ENCODE measurements at places on chromosomes 16 and 17.

DNA sequence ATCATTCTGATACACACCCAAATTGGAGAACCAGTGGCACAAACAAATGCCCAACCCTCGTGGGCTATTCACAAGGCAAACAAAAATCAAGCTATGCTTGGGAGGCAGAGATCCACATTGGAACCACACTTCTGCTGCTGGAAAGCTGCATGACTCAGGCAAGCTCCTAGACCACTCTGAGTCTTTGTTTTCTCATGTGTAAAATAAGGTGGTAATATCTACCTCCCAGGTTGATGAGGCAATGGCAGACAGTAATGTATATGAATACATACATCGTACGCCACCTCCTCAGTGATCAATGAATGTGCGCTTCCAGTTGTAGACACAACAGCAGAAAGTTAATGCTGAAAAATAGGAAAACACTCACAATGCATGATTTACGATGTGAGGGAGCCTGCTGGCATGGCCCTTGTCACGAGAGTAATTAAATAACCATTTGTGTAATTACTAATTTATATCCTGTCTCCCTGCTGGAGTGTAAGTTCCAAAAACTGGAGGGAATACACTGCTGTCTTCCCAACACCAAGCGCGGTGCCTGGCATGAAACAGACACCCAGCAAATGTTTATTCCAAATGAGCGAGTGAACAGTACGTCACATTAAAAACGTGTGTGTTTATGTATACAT, 69.9 kb upstream of the HSBP1 start:
- no peak for DNase-seq

DNA sequence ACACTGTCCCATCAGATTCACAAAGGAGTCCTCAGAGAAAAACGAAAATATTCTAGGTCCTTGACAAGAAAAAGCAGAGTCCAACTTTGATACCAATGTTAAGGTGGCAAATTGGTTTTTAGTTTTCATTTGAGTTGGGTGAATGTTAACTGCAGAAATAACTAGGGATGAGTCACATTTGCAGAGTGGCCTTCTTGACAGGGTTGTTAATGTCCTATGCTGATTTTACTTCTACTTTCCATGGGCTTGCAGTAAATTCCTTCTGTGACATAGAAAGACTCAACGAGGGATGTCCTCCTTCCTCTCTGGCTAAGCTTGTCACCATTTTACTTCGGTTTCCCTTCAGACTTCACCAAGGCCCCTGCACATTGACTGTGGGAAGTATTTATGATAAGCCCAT, 47.2 kb upstream of the ICAM2 start:
- no peak for DNase-seq

GRCh38 chr17:73691321-73691766, 47.1 kb upstream of the SDK2 start:
- no peak for DNase-seq

DNA sequence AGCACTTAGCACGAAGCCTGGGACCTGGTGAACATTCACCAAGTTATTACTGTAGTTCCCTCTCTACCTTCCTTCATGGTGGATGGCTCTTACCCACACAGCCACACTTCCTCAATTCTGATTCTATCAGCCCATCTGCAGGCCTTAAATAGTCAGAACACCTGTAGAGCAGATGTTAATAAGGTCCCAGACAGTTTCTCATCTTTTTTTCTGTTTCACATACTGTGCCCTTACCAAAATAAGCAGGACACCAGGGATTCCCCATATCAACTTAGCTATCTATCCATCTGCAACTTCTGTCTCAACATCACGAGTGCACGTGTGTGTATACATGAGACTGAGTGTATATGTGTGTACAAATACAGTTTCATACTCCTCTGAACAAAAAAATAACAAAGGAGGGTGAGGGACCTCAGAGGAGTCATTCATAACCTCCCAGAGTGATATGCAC, 2.8 kb downstream of the RECQL5 start:
- peak; percentile 65 for DNase-seq

DNA sequence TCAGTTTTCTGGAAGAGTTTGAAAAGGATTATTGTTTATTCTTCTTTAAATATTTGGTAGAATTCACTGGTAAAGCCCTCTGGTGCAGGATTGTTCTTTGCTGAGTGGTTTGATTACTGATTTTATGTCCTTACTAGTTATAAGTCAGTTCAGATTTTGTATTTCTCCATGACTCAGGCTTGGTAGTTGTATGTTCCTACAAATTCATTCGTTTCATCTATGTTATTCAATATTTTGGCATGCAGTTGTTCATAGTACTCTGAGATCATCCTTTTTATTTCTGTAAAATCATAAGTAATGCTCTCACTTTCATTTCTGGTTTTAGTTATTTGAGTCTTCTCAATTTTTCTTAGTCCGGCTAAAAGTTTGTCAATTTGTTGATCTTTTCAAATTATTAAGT, 58.1 kb upstream of the CRYM start:
- DNase-seq = no peak

- DNase-seq = no peak
Measured at GRCh38 chr16:3988824-3989223, 108.3 kb upstream of the CREBBP start.

DNA sequence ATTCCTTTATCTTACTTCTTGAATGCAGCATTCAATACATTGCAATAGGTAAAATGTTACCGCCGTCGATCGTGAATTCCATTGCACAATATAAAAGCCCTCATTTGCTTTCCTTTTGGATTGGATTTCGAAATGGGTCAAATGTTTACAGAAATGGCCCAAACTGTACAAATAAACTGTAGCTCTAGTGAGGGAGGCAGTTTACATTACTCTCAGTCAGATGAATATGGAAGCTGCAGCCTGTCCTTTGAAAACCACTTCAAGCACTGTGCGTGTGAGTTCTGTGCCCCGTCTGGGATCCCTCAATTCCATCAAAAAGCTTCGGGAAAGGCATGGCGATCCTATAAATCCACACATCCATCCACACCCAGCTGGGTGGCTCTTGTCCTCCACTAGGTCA, 258.6 kb upstream of the FOXF1 start:
- DNase-seq = no peak

DNA sequence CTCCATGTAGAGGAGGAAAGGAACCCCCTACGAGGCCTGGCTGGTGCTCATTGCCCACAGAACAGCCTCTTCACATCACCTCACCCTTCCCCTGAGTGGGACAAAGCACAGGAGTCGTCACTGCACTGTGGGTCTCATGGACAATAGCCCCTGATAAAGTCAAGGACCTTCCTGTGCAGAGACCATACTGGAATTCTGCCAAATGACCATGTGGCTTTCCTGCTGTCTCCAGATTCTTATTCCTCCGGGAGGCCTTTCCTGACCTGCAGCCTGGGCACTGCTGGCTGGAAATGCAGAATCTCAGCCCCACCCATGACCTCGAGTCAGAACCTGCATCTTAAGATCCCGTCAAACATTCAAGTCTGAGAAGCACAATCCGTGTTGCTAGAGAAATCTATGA, 60.5 kb upstream of the ERN1 start:
- DNase-seq = no peak

Measured in germinal center (tissue), 1 donor.